H4 (cell line): ENCODE measurements at places on chromosomes 12 and 14. TPM values are rescaled to one million over a fixed set of nuclear protein-coding genes. Genes with fewer than 3 reads are reported as not detected.

GRCh38 chr14:74258764-74259035, 19.5 kb downstream of the VSX2 start:
- no peak for DNase-seq

GRCh38 chr12:63206909-63207308, 55.9 kb upstream of the AVPR1A start:
- DNase-seq: no peak

GRCh38 chr14:35222872-35223466, 69.2 kb upstream of the PSMA6 start:
- no peak for DNase-seq

- no peak for DNase-seq
These were observed 206.6 kb upstream of the RTL1 start for GRCh38 chr14:101109981-101110728.

DNA sequence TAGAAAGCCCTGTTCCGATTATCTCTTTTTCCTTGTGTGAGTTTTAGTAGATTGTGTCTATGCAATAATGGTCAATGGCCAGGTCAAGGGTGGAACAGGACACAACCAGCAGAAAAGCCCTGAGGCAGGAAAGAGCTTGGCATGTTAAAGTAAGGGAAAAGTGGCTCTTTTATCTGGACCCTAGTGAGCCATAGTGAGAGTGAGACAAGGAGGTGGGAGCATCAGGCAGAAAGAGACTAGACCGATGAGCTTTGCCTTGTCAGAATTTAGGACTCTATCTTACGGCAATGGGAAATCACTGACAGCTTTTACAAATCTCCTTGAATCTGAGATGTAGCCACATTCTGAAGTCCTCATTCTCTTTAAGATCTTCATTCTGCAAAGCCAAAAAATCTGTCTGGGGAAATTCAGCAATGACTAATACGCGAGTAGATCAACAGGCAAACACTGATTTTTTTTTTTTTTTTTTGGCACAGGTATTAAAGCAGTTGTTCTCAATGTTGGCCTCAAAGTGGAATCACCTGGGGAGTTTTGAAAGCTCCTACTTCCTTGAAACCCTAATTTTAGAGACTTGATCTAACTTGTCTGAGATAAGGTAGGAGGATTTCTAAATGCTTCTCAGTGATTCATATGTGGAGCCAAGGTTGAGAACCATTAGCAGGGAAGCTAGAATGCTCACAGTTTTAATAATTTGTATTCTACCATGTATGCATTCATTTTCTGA, 33.9 kb downstream of the TMEM19 start:
- DNase-seq: no peak

DNA sequence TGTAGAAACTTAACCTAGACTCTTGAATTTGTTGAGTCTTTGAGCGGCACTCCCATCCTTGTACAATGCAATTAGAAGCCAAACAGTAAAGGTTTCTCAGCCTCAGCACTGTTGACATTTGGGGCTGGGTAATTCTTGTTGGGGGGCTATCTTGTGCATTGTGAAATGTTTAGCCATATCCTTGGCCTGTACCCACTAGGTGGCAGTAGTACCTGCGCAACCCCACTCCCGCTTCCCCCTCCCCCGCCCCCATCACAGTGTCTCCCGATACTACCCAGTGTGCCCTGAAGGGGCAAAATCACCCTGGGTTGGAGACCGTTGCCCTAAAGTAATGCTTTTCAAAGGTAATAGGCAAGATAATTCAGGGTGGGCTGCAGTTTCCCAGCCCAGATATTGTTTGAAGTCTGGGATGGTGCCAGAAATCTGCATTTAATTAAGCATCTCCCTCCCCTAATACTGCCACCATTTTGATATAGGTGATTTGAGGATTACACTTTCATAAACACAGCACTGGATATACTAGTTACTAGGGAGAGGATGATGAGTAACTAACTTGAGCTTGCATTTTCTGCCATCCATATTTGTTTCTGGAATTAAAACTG, 1.8 kb downstream of the COX6A1 start:
- DNase-seq: peak; percentile 57

NKX2-8 gene
- 1.6 and 1.7 TPM in 2 replicates for total RNA-seq

SLC22A17 gene
- total RNA-seq: 4.6 and 5.3 TPM in 2 replicates

NOS1 gene
- total RNA-seq: not detected in 2 replicates

CCDC196 gene
- not detected in 2 replicates for total RNA-seq
